Ureter (tissue), 1 donor: ENCODE measurements at places on chromosomes 16 and 17. TPM values are rescaled to one million over a fixed set of nuclear protein-coding genes. Genes with fewer than 3 reads are reported as not detected.

DNA sequence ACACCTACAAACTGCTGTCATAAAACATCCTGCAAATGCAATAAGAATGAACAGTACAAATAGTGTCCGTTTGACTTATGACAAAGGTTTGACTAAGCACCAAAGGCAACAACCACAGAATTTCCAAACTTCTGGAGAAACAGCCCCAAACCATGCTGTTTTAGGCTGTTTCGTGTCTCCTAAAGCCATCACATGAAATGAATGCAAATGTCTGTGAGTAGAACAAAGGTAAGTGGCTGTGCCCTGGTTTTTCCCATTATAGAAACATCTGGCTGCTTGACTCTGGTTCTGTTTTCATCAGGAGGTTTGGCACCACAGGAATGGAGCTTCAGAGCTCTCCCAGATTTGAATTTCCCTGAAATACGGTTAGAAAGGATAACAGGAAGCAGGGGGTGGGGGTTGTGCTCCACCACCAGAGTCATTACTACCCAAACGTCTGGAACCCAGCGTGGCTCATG is 4.6 kb upstream of the EMP2 start:
- DNase-seq: no peak

- DNase-seq: no peak
Observed at GRCh38 chr17:69268543-69269014, 40.0 kb upstream of the ABCA10 start.

- DNase-seq: no peak
Observed at GRCh38 chr17:74361230-74362068, at the start of gene BTBD17. Gene BTBD17, minus strand, starts transcription at chr17:74361868. Its CDS starts 49 bp downstream, at chr17:74361819.

GRCh38 chr16:50430076-50430475 is 61.3 kb upstream of the BRD7 start:
- no peak for DNase-seq

SHCBP1 gene
- total RNA-seq: 0.99 TPM

- no peak for DNase-seq
Observed at GRCh38 chr16:81453091-81453728, 8.6 kb downstream of the CMIP start.

PPP1R27 gene
- total RNA-seq: not detected

- no peak for DNase-seq
Observed at GRCh38 chr17:73539166-73539565, 105.1 kb downstream of the SDK2 start.

SOST gene
- not detected for total RNA-seq

DNA sequence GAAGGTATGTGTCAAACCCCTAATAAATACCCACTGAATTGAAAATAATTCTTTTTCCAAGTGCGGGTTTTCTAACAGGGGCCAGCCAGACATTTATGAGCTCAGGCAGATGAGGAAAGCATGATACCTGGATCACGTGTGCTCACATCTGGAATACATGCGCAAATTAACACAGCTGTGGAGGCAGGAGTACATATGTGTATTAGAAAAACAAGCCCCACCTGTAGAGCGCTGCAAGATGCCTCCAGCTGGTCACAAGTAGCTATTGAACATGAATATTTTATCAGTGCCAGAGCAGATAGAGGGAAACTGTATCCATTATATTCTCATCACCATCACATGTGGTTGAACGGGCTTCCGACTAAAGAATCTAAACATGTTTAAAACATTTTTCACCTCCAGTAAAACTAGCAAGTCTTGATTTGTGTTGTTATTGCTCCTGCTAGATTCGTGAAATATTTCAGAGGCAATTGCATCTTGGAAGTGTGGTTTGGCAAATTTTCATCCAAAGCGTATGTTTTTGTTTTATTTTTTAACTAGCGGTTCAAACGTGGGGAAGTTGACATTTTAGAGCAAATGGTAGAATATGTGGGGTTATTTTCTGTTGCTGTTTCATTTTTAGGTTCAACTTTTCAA is 482.8 kb downstream of the CDH13 start:
- DNase-seq: no peak

GRAPL gene
- total RNA-seq: 2.3 TPM

- DNase-seq: no peak
Observed at GRCh38 chr16:57601801-57602478, 26.5 kb upstream of the ADGRG1 start.

- peak; percentile 3 for DNase-seq
Observed at GRCh38 chr16:66291833-66292232, 74.7 kb upstream of the CDH5 start.

DNA sequence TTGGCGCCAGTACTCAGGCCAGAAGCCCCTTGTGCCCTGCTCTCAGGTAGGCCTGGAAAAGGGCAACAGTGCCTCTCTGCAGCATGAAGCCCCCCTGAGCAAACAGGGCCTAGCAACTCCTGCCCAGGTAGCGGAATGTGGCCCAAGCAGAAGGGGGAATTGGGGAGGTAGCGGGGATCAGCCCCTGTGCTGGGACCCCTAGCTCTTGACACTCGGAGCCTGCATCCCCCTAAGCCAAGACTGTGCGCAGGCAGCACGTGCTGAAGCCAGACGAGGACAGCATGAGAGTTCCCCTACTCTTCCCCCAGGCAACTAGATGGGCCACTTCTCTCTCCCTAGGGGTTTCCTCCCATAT is 823 bp upstream of the CD2BP2 start:
- no peak for DNase-seq

GRCh38 chr17:56178203-56178602 is 24.9 kb downstream of the ANKFN1 start:
- DNase-seq: no peak

DNA sequence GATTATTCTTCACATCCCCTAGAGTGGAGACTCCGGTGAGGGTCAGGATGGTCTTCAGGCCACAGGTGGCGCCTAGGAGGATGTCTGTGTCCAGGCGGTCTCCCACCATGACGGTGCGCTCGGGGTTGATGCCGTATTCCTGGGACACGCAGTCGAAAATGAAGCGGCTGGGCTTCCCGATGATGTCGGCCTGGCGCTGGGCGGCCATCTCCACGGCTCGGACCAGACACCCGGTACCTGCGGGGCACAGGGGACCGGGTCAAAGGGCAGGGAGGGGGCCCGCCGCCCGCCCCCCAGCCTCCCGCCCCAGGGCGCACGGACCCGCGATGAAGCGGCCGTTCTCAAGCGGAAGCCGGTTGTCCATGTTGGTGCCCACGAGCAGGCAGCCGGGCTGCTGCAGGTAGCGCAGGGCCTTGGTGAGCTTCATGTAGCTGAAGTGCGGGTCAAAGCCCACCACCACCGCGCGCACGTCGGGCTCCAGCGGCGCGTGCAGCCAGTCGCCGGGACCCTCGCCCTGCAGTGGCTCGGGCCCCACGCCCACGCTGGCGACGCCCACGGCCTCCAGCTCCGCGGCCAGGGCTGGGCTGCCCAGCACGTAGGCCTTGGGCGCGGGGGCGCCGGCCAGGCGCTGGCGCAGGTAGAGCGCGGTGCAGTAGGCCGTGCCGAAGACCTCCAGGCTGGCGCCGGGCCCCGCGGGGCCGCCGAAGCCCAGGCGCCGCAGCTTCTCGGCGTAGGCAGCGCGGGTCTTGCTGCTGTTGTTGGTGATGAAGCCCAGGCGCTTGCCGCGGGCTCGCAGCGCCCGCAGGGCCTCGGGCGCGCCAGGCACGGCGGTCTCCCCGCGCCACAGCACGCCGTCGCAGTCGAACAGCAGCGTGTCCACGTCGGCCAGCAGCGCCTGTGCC is 572 bp downstream of the PGP start:
- no peak for DNase-seq

PLEKHM1 gene
- 66.9 TPM for total RNA-seq

KRT222 gene
- total RNA-seq: 3.6 TPM

CHRNE gene
- 1.2 TPM for total RNA-seq

DNA sequence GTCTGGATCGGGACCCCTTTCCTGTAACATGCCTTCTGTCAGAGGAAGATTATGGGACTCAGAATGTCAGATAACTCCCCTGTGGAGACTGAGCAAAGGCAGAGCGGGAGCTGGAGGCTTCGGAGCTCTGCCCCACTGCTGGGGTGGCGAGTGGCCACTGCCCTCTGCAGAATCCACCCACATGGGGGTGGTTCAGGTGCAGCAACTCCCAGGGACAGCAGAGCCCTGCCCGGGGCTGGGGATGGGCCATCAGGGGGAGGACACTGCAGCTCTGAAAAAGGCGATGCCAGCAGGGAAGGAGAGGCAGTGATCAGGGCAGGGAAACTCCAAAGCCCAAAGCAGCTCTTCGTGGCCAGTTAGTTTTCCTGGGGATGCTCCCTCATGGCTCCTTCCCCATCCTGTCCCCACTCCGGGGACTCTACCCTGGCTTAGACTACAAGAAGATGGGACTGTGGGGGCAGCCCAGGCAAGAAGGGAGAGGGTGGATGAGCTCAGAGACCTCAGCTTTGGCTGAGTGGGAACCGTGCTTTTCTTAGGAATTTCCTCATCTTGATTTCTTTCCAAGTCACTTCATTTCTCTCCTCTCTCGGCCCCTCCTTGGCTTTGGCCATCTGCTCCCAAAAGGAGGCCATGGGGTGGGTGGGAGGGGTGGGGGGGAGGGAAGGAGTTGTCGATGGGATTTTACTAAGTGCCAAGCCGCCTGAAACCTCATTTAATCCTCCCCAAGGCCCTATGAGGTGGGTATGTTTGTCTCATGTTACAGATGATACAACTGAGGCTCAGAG is 4.0 kb downstream of the CA4 start:
- no peak for DNase-seq

PRCD gene
- 11.5 TPM for total RNA-seq

KCNJ18 gene
- not detected for total RNA-seq

DNA sequence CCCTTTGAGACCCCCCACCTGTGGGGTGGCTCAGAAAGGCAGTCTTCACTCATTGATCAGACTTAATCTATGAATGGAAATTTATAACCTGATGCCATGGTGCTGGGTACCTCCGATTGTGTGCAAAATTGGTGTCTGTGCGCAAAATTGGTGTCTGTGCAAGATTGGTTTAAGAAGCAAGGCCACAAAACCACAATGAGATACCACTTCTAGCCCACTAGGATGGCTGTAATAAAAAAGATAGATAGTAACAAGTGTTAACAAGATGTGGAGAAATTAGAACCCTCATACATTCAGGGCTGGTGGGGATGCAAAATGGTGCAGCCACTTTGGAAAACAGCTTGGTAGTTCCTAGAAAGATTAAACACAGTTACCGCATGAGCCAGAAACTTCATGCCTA is 13.9 kb upstream of the CSNK2A2 start:
- no peak for DNase-seq

RHBDL1 gene
- total RNA-seq: 2.3 TPM

DNA sequence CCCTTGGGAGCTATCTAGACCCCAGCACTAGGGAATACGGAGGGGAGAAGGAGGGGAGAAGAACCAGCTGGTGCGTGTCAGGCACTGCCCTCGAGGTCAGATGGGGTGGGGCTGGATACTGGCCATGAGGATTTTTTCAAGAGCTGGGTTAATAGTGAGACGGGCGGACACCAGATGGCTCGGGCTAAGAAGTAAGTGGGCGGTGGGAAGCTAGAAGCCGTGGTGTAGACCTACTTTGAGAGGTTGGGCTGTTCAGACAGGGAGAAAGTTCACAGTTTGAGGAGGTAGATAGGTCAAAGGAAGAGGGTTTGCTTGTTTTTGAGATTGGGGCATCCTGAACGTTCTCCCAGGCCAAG is 303.8 kb downstream of the SEC14L1 start:
- DNase-seq: no peak

CES4A gene
- 17.7 TPM for total RNA-seq

GRCh38 chr17:29100296-29100695 is 57.4 kb downstream of the PIPOX start:
- no peak for DNase-seq

HNF1B gene
- 31.5 TPM for total RNA-seq

- no peak for DNase-seq
Observed at GRCh38 chr17:60455378-60455777, 33.1 kb downstream of the CHCT1 start.

KRTAP9-2 gene
- total RNA-seq: not detected

GRCh38 chr17:42109086-42109485 is 3.4 kb downstream of the DHX58 start:
- DNase-seq: no peak

CDH1 gene
- total RNA-seq: 428 TPM

GRCh38 chr16:73845238-73846006 is 451.2 kb upstream of the PSMD7 start:
- DNase-seq: no peak

DNA sequence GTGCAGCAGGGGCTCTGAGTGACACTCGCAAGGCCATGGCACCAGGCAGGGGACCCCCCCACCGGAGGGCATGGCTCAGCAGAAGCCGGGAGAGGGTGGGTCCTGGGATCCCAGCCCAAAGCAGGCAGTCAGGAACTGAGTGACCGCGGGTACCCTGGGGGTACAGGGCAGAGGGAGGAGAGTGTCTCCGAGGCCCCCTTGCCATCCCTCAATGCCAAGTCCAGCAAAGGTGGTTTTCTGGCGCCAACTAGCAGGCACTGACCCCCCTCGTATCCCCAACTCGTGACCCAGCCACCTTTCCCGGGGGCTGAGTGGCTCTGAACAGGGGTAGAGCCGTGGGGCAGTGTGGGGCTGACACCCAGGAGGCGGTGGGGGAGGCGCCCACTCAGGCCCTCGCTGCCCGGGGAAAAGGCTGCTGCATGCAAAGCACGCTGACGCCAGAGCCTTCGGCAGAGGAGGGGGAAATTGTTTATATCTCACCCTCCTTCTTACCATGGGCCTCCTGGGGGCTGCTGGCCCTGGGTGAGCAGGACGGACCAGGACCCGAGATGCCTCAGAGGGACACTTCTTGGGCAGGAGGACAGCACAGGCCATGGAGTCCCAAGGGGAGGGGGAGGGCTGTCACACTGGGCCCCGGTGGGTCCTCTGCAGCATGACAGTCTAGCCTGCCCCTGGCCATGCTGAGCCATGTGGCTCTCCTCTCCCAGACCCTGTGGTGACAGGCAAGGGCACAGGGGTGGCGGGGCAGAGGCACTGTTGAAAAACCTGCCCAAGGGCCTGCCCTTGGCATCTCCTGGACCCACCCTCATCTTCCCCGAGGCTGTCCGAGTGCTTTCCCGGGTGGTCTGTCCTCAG is 14.6 kb upstream of the ENPP7 start:
- DNase-seq: no peak

DNA sequence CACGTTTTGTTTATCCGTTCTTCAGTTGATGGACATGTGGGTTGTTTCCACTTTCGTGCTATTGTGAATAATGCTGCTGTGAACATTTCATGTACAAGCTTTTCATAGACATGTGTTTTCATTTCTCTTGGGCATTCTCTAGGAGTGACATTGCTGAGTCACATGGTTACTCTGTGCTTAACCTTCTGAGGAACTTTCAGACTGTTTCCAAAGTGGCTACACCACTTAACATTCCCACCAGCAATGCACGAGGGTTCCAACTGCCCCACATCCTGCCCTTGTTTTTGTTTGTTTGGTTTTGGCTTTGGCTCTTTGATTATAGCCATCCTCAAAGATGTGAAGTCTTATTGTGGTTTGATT is 14.2 kb upstream of the PEMT start:
- no peak for DNase-seq

FAHD1 gene
- total RNA-seq: 29.3 TPM

- DNase-seq: no peak
Observed at GRCh38 chr17:42198897-42199296, 4.6 kb upstream of the GHDC start.

CNEP1R1 gene
- total RNA-seq: 21.9 TPM

GRCh38 chr16:50099957-50100648 is 34.3 kb downstream of the HEATR3 start:
- no peak for DNase-seq

GRCh38 chr16:25157271-25157875 is 45.8 kb downstream of the LCMT1 start:
- DNase-seq: no peak

GRCh38 chr17:81285179-81285878 is 9.8 kb downstream of the SLC38A10 start:
- peak; percentile 73 for DNase-seq

CPNE7 gene
- 16.2 TPM for total RNA-seq
